ENCODE measurements at places on chromosomes 2 and 18.

DNA sequence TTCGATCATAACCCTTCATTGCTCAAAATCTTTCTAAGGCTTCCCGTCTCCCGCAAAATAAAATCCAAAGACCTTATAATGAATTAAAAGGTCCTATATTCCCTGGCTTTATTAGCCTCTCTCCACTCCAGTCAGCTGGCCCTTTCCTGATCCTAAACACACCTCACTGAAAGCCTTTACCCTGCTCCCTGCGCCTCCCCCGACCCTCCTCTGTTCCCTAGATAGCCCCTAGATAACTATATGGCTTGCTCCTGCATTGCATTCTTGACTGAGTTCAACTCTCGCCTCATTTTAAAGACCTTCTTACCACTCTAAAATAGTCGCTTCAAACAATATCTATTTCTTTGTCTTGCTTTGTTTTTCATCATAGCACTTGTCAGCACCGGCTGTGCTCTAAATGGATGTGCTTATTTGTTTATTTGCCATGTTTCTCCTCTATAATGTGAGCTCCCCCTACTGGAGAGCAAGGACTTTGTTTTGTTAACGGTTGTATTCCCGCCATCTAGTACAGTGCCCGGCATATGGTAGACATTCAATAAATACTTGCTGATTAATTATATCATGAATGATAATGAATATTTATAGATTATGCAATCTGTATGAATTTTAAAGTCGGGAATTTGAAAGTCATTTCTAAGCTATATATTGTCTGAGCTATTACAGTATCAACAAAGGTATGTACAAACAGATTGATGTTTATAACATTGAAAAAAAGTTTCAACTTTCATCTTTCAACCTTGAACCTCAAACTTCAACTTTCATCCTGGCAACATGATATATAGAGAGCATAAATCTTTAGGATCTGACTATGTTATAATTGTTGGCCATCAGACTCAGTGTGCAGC is 32.4 kb upstream of the VIT start:
- peak; percentile 57 for DNase-seq

- no peak for DNase-seq
Measured at GRCh38 chr2:109275120-109276012, 146.4 kb downstream of the SH3RF3 start.

GRCh38 chr2:115196587-115196986 is 754.1 kb downstream of the DPP10 start:
- no peak for DNase-seq

- DNase-seq = no peak
Measured at GRCh38 chr2:128689971-128690370, 371.3 kb upstream of the HS6ST1 start.

DNA sequence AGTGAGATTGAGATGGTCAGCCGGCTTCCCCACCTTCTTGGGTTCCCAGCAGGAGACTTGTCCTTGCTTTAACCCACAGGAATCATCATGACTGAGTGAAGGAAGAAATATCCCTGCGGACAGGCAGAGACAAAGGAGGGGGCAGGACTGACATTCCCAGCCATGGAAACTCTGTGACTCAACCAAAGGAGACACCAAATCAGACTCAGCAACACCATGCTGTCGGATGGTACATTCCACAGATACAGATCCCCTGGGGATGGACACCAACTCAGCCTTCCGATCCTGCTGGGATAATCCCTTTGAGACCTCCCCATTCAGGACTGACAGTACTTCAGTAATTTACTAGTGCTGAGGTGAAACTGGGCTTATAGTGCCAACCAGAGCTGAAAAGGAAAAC is 518.3 kb downstream of the XIRP2 start:
- no peak for DNase-seq

DNA sequence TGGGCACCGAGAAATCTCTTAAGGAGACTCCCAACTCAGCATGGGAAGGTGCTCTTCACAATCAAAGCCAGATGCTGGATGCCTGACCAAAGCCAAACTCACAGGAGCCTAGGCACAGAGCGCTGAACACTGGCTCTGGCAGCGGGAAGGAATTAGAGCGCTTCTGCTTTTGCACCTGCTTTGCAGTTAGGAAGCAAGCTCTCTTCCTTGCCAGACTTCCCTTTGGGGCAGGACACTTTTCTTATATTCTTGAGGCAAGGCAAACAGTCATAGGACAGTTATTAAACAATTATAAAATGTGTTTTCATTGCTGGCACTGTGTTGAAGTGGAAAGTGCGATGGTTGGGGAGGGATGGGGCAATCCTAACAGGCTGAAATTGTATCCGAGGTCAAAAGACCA is 79.6 kb upstream of the DNMT3A start:
- no peak for DNase-seq

Measured in HS-27A (cell line).